SJSA1 (cell line): ENCODE measurements at places on chromosomes 13 and 19.

DNA sequence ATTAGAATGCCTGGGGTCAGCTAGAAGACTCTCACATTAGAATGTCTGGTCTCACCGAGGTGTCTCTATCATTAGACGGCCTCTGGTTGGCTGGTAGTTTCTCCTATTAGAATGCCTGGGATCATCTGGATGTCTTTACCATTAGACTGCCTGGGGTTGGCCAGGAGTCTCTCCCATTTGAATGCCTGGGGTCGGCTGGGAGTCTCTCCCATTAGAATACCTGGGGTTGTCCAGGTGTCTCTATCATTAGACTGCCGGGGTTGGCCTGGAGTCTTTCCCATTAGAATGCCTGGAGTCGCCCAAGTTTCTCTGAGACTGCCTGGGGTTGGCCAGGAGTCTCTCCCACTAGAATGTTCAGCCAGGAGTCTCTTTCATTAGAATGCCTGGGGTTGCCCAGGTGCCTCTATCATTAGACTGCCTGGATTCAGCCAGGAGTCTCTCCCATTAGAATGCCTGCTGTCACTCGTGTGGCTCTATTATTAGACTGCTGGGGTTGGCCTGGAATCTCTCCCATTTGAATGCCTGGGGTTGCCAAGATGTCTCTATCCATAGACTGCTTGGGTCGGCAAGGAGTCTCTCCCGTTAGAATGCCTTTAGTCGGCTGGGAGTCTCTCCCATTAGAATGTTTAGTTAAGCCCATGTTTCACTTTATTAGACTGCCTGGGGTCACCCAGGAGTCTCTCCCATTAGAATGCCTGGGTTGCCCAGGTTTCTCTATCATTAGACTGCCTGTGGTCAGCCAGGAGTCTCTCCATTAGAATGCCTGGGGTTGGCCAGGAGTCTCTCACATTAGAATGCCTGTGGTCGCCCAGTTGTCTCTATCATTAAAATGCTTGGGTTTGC lies 1467.8 kb downstream of the UQCRFS1 start:
- peak; percentile 50 for DNase-seq

DNA sequence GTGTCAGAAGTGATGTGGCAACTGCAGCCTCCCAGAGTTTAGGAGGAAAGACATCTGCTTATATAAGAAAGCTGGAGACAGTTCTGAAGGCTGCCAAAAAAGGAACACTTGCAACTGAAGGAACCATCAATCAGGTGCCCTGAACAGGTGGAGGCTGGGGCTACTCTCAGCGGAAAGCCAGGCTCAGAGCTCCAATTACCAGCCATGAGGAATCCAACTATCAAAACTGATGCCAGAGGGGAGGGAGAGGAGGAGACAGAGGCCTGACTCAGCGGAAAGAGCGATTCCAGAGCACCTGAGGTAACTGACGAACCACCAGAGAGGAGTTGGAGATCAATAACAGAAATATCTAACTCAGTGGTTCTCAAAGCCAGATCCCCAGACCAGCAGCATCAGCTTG lies 24.3 kb downstream of the LEUTX start:
- DNase-seq, result no peak

DNA sequence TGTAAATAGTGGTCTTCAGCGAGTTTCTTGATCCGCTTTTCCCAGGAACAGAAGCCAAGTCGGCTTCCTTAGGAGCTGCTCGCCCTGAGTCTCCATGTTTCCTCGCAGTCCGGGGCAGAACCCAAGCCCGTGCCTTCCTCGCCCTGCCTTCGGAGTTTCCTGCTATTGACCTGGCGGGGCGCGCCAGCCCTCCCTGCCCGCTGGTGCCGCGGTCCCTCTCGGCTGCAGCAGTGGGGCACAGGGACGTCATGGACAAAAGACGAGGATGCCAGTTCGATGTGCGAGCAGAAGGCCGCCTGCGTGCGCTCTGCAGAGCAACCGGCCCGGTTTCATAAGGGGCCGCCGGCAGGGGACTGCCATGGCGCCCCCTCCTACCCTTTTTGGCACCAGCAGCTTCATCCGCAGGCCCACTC lies 156.6 kb downstream of the TM9SF2 start:
- peak; percentile 62 for DNase-seq

DNA sequence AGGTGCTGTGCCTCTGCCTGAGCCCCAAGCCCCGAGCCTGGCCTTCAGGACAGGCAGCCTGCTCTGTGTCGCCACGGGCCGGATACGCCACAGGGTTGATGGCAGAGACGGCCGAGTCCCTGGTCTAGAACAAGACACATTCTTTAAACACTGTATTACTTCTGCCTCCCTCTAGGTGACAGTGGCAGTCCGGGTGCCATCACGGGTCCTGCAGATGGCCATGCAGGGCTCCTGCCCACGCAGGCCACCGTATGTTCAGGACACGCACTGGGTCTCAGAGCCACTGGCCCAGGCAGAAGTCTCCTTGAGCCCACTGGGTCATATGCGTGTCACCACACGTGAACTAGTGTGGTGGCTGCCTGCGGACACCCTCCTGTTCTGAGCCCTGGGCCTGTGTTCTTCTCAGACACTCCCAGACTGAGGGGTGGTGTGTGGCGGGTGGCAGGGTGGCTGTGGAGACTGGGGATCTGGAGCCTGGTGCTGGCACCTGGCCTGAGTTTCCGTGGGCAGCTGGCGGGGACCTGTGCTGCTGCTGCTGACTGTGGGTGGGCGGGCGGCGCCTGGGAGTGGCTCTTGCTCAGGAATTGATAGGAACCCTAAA lies 4.4 kb downstream of the PLEKHJ1 start:
- DNase-seq, result no peak
